ENCODE measurements at places on chromosomes 11 and 22.

DNA sequence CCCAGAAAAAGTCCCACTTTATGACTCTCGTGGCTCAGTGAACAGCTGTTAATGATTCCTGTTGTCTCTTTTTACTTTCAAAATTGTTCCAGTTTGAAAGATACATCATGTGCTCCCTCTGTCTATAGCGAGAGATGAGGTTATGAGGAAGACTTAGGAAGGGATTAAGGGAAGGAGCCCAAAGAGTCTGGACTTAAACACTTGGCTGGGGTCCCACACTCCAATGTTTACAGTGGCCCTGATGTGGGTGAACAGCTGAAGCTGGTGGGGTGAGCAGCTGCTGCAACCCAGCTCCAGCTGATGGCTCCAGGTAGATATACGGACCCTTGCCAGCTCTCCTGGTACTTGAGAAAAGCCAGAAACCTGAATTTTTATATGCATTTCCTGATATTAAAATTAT is 84.5 kb upstream of the PLET1 start:
- no peak for DNase-seq

GRCh38 chr11:93143186-93143585 is 54.6 kb downstream of the SLC36A4 start:
- no peak for DNase-seq

- peak; percentile 24 for DNase-seq
These were observed 101.0 kb downstream of the GGTLC2 start for GRCh38 chr22:22745225-22746060.

DNA sequence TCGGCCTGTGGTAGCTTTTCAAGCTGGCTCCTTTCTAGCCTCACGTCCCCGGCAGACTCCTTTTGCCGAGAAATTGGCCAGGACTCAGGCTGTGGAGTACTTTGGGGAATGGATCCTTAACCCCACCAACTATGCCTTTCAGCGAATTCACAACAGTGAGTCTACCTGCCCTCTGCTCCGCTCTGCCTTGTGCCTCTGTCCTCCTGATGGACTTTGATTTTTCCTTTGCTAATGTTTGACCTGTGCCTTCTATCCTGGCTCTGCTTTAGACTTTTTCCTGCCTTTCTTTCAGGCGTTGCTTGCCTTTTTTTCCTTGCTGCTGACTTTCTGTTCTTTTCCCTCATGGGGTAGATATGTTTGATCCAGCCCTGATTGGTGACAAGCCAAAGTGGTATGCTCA is 12.5 kb downstream of the MADD start:
- DNase-seq, result no peak

- no peak for DNase-seq
These were observed 419.8 kb upstream of the CCDC179 start for GRCh38 chr11:23280088-23280487.

DNA sequence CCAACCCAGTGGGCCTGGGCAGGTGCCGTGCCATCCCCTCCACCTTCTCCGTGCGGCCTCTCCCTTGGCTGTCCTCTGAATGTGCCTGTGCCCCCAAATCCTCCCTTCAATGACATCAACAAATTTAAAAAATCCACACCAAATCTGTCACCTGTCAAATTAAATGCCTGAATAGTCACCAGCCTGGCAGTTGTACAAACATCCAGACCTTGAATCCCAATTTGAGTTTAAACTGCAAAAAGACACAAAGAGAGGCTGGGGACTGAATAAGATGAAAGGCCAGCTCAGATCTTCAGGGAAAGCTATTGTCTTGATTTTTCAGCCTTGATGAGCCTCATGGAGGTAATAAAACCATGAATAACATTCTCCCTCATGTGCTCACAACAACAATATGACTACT is 194.7 kb downstream of the KIRREL3 start:
- no peak for DNase-seq

GRCh38 chr11:11244470-11245080 is 108.5 kb downstream of the CSNK2A3 start:
- DNase-seq, result no peak

GRCh38 chr11:70717936-70718595 is 319.7 kb downstream of the CTTN start:
- DNase-seq, result no peak

GRCh38 chr22:47457509-47458300 is 695.3 kb downstream of the TBC1D22A start:
- no peak for DNase-seq

GRCh38 chr11:19816817-19817216 is 104.2 kb downstream of the NAV2 start:
- DNase-seq, result no peak

- no peak for DNase-seq
These were observed 17.3 kb downstream of the RPL27A start for GRCh38 chr11:8699903-8700302.

DNA sequence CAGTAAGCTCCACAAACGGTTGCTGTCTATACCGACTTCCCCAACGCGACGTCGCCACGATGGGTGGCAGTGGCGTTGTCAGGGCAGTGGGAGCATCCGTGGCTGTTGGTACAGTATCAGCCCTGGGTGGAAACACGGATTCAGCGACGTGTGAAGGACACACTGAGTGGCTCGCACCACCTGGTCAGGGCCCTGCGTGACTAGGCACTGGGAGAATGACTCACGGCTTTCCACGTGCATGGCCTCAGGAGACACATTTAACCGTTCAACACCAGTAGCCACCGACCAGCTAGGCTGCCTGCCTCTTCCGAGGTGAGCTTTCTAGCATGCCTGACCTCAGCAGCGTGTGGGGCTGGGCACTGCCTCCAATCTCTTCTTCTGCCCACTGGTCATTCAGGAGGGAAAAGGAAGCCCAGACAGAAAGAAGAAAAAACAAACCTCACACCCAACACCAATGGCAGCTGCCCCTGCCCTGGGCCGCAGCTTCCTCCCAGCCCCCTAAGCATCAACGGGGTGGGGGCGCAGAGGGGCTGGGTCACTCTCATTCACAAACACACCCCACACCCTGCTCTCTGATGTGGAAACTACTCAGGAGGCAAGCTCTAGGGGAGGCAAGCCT is 59.0 kb downstream of the MYH9 start:
- DNase-seq, result no peak

GRCh38 chr11:126080161-126080941 is 17.7 kb upstream of the CDON start:
- no peak for DNase-seq

GRCh38 chr11:8237453-8237852 is 26.2 kb downstream of the LMO1 start:
- DNase-seq, result no peak

DNA sequence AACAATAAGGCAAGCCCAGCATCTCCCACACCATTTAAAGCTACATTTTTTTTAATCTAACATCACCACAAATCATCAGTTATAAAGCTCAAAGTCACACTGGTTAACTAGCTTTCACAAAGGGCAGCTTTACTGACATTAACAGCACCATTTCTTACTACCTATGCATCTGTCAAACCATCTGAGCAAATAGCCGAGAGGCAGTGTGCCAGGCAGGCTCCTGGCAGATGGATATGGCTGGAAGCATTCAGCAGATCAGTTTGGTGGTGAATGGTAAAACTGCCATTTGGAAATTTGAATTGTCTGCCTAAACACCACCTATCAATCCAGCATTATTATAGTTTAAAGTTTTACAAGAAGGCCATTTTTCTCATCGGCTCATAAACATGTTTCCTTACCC is 131.2 kb downstream of the TTC28 start:
- no peak for DNase-seq

- DNase-seq, result no peak
These were observed 24.6 kb downstream of the PPM1F start for GRCh38 chr22:21928048-21928447.

DNA sequence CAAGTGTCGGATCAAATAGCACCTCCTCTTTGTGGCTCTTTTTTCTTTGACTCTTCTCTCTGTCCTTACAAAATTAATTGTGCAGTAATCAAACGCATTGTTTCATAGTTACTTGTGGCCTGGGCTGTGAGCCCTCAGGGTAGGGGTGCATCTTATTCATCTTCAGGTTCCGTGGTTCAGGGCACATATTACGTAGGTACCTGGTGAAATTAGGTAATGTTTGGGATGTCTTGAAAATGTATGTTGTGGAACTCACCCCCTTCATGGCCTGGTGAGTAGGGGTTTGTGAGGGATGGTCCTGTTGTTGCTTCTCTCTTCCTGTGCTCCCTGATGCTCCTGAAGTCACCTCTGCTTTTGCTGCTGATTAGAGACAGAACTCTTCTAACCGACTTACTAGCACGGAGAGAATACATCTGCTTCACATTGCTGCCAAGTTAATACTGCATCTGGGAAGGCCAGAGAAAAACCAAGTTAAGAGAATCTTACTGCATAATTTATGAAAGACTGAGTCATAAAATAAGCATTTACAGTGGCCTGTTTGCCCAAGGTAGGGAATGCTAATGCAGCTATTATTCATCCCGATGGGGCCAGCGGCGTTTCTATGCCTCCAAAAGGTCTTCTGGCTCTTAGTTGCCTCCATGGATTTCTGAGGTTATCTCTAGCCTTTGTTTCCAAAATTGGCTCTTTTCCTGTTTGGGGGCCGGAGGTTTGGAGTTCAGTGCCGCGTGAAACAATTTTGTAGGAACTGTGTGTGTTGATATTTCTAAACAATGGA is 66.9 kb downstream of the TBC1D22A start:
- no peak for DNase-seq

DNA sequence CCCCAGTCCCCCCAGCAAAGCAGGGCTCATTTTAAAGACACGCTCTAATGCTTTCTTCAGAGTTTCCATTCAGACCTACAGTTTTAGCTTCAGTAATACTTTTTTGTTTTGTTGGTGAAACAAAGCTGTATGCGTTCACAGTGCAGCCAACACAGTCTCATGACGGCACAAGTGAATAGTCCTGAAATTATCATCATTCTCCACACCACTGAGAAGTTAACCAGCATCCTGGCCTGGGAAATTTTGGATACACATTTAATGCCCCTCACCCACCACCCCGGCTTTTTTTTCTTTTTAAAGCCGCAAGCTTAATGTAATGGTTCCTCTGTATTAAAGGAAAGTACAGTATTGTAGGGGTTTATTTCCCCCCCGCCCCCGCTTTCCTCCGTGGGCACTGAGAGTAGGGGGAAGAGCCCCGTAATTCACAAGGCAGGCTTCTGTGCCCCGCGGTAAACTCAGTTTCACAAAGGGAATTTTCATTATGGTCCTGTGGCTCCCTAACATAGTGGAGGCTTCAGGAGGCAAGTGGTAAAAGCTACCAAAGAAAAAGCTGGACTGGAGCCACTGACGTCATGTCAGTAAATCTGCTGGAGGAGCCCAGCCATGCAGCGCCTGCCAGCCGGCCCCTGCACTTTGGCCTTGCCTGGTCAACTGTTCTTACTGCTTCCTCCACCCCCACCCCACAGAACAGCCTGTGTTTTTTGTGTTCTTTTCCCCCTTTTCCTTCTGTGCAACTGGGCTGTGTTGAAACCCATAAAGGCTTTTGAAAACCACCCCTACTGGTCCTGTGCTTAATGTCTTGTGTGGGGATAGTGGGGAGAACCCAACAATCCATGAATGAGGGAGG is 18.2 kb downstream of the TEAD1 start:
- no peak for DNase-seq

- no peak for DNase-seq
These were observed 1.8 kb downstream of the ARRB1 start for GRCh38 chr11:75349521-75350116.
